ENCODE measurements at places on chromosomes 16 and 17. TPM values are rescaled to one million over a fixed set of nuclear protein-coding genes. Genes with fewer than 3 reads are reported as not detected.

SECTM1 gene
- total RNA-seq, result 1.4 TPM

LITAFD gene
- not detected for total RNA-seq

NOB1 gene
- total RNA-seq, result 112 TPM

SLC38A8 gene
- not detected for total RNA-seq

HSPB9 gene
- not detected for total RNA-seq

CCL16 gene
- not detected for total RNA-seq

KRTAP4-9 gene
- not detected for total RNA-seq

SF3B3 gene
- 214 TPM for total RNA-seq

C17orf107 gene
- 0.36 TPM for total RNA-seq

SYT17 gene
- 13.6 TPM for total RNA-seq

CSH1 gene
- not detected for total RNA-seq

ODAD4 gene
- 1.8 TPM for total RNA-seq

NPIPA7 gene
- total RNA-seq, result 12.3 TPM

CCDC154 gene
- total RNA-seq, result 0.34 TPM

TMEM101 gene
- total RNA-seq, result 26.1 TPM

CDH11 gene
- total RNA-seq, result 0.49 TPM
